ENCODE measurements at places on chromosomes 12 and 14. TPM values are rescaled to one million over a fixed set of nuclear protein-coding genes. Genes with fewer than 3 reads are reported as not detected.

- peak; percentile 9 for DNase-seq
Measured at GRCh38 chr14:58133739-58134138, 18.3 kb downstream of the ARMH4 start.

The SLC41A2 gene
- 2.4 TPM for total RNA-seq

DNA sequence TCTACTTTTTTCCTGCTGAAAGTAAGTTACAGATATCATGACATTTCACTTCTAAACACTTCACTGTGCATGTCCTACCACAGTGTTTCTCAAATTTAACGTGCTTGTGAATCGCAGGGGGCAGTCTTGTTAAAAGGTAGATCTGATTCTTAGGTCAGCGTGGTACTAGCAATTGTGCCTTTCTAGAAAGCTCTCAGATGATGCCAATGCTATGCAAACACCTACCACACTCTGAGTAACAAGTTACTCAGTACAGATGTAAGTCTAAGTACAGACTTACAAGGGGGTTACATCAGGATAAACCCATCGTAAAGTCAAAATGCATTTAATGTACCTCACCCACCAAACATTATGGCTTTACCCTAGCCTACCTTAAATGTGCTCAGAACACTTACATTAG is 22.4 kb downstream of the TM7SF3 start:
- no peak for DNase-seq

- DNase-seq, result no peak
Measured at GRCh38 chr12:106131676-106132075, 7.1 kb downstream of the NUAK1 start.

- DNase-seq, result no peak
Measured at GRCh38 chr14:96514694-96515093, 12.5 kb downstream of the PAPOLA start.

The POTEG gene
- total RNA-seq, result not detected

The RAB15 gene
- 23.1 TPM for total RNA-seq
